ENCODE measurements at places on chromosomes 16 and 17. TPM values are rescaled to one million over a fixed set of nuclear protein-coding genes. Genes with fewer than 3 reads are reported as not detected.

Gene KRT36
- not detected for total RNA-seq

Gene CMTM2
- total RNA-seq: not detected

Gene CLDN7
- 0.77 TPM for total RNA-seq

Gene AP2B1
- total RNA-seq: 183 TPM

- DNase-seq: no peak
Measured at GRCh38 chr16:75575958-75576357, 9.8 kb downstream of the GABARAPL2 start.

DNA sequence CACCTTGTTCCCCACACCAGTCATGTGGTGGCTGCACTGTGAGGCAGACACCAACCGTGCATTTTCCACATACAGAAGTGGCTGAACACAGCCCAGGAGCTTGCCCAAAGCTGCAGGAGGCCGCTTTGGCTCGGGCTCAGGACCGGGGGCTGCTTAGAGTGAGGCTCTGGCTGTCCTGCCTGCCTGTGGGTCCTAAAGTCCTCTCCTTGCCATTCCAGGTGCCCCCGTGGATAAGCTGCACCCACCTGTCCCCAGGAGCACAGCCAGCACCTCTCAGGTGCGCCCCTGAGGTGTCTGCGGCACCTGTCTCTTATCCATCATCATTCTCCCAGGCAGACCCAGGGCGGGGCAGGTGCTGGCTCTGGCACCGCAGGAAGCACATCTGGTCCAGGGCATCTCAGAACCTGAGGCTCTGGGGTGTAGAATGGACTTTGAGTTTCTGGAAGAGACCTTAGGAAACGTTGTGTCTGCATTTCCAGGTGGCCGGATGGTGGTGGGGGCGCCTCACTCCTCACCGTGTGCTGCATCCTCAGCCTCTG is 180.5 kb upstream of the ZNF469 start:
- DNase-seq: no peak

DNA sequence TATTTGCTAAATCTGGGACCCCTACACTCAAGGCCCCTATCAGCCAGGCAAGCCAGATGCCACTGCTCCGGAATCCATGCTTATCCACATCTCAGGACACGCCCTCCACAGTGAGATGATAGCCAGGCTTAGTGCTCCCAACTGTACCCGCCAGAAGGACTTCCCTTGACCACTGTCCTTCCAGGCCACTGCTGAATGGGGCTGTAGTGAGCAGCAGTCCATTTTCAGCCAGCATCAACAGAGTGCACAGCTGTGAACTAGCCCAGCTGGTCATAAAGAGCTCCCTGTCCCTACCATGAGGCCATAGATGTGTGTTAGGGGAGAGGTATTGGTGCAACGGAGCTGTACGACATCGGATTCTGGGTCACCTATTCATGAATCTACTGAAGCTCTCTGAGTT is 13.0 kb upstream of the MED9 start:
- no peak for DNase-seq

- DNase-seq: no peak
Measured at GRCh38 chr17:81427173-81428120, 32.2 kb downstream of the BAHCC1 start.

- DNase-seq: peak; percentile 27
Measured at GRCh38 chr17:78839762-78840529, 668 bp downstream of the USP36 start.

DNA sequence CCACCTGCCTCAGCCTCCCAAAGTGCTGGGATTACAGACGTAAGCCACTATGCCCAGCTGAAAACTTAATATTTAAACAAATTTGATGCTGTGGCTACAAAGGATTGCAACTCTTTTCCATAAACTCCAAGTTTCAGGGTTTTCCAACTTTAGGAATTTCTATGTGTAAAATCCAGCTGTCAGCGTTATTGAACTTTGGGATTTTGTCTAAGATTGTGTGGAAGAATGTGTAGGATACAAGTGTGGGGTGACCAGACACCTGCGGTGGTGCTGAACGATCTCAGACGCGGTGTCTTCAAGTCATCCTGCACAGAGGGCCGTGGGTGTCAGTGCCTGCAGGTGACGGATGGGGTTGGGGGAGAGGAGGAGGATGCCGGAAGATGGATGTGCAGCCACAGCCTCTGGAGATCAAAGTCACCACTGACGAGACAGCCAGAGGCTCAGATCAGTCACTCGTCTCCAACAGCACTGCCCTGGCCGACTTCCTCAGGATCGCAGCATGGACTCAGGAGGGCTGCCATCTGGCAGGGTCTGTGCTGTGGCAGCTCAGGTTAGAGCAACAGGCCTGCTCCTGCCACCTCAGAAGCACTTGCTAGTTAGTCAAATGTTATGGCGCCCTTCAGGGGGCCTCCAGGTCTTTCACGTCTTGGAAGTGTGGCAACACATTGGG is 13.0 kb downstream of the ACSF3 start:
- DNase-seq: no peak

- DNase-seq: peak; percentile 56
Measured at GRCh38 chr16:53465606-53466280, 31.5 kb downstream of the RBL2 start.

DNA sequence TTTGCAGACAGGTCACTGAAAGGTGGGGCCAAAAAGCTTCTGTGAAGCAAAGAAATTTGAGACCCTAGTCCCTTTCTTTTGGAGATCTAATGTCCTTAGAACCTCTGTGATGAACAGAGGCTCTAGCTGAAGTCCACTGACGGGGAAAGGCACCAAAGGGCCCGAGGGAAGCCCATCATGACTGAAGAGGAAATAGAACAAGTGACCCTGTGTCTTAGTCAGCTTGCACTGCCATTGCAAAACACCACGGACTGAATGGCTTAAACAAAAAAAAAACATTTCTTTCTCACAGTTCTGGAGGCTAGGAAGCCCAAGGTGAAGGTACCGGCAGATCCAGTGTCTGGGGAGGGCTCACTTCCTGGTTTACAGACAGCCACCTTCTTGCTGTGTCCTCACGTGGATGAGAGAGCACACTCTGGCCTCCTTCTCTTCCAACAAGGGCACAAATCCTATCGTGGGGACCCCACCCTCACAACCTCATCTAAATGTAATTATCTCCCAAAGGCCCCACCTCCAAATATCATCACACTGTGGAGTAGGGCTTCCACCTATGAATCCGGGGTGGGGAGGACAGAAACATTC is 24.3 kb upstream of the ASGR2 start:
- no peak for DNase-seq

DNA sequence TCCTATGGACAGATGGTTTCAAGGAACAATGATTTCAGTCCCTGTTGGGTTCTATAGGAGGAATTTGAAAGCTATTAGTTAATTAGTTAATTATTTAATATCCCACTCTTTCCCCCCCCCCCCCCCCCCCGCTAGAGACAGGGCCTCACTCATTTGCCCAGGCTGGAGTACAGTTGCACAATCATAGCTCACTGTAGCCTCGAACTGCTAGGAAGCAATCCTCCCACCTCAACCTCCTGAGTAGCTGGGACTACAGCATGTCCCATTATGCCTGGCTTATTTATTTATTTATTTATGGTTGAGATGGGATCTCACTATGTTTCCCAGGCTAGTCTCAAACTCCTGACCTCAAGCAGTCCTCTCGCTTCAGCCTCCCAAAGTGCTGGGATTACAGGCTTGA is 15.0 kb upstream of the TAT start:
- DNase-seq: no peak

DNA sequence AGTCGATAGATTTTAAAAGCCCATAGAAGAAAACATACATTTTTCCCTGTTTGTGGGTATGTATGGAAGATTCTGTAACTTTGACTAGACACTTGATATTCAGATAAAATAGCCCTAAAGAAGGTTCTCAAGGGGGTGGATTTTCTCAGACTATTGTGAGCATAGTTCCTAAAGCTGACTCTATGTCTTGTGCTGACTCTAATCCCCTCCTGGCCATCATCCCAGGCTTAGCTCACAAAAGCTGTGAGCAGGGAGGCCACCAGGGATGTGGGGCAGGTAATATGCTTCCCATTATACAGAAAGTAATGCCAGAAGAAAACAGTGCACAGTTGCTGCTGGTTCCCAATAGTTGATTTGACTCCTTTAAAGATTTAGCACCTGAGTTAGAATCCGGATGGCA is 32.0 kb downstream of the CDH13 start:
- DNase-seq: no peak

DNA sequence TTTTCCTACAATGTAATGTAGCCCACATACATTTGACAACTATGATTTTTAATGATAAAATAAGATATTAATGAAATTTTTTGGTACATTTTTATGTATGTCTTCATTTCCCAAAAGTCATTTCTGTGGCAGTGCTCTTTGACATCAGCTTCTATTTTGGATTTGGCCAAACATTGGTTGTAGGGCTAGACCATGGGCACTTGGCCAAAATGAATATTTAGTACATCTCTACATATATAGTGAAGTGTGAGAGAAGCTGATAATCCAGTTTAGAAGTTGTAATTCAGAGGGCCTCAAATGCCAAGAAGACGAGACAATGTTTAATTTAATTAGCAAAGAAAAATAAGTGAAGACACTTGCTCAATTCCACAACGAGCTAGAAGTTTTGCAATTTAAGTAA is 724.9 kb upstream of the SOX9 start:
- DNase-seq: no peak

- no peak for DNase-seq
Measured at GRCh38 chr17:21100636-21101035, 26.1 kb upstream of the DHRS7B start.

GRCh38 chr16:71707199-71707598 is 17.3 kb downstream of the PHLPP2 start:
- no peak for DNase-seq

DNA sequence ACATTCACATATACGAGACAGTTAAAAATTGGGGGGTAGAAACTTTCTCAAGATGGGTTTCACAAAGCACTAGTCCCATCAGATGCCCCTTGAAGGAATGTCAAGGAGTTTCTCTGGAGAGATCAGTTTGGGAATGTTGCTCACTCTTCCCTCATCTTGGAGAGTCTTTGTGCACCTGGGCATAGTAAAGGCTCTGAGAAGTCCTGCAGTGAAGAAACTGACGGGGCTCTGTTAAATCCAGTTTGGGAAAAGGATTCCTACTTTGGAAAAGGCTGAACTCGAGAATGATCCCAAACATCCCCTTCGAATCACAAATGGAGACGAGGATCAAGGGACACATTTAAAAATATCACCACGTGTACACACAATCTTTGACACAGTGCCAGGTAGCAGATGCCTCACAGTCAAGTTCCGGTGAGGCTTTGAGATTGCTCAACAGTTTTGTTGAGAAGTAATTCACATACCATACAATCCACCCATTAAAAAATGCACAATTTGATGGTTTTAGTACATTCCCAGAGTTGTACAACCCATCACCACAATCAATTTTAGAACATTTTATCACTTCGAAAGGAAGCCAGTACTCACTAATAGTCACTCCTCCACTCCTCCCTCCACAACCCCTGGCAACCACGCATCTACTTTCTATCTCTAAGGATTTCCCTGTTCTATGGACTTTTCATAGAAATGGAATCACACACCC is 203.4 kb upstream of the FOXF1 start:
- DNase-seq: peak; percentile 56

- DNase-seq: no peak
Measured at GRCh38 chr16:12318661-12319427, 342.3 kb downstream of the SNX29 start.

- no peak for DNase-seq
Measured at GRCh38 chr16:58485184-58485887, 14.6 kb upstream of the NDRG4 start.

- no peak for DNase-seq
Measured at GRCh38 chr17:38672788-38673706, 1.7 kb downstream of the EPOP start.

DNA sequence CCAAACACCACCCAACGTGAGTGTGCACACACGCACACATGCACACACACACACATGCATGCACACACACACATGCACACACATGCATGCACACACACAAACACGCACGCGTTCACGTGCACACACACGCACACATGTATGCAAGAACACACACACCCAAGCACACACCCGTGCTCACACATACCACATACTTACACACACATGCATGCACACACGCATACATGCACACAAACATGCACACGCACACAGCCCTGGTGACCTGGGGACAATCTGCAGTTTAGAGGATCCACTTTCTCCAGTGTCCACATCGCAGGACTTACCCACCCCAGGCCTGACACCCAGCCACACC is 6.2 kb downstream of the USH1G start:
- no peak for DNase-seq

DNA sequence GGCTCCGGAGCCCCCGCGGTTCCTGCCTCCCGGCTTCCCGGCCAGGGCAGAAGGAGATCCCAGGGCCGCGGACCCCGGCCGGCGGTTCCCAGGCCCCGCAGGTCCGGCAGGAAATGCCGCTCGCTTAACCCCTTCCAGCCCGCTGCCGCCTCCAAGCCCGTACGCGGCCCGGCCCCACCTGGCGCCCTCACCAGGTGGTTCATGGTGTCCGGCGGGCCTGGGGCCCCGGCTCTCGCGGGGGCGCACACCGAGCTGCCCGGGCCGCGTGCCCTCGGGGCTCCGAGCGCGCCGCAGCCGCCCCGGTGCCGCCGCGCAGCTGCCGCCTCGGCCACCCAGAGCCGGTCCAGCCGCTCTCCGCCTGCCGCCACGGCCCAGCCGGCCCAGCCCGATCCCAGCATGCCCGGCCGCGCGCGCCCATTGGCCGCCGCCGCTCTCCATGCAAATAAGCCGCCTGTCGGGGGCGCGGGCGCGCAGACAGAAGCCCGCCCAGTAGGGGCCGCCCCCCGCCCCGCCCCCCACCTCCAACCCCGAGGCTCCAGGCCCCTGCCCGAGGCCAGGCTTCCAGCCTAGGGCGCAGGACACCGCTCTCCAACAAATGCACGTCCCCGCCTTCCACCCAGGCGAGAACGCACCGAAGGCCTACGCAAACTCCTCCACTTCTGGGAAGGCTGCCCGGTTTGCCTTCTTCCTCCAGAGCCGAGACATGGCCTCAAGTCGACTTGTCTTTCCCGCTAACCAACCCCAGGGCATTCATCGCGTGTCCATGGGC is at the start of gene BCAR1:
BCAR1 (minus strand) TSS at position 345 of the 769 bp plus-strand sequence; CDS start at position 203, 142 bp downstream.
- DNase-seq: peak; percentile 88

GRCh38 chr17:17205368-17206123 is 587 bp downstream of the PLD6 start:
- DNase-seq: peak; percentile 47

DNA sequence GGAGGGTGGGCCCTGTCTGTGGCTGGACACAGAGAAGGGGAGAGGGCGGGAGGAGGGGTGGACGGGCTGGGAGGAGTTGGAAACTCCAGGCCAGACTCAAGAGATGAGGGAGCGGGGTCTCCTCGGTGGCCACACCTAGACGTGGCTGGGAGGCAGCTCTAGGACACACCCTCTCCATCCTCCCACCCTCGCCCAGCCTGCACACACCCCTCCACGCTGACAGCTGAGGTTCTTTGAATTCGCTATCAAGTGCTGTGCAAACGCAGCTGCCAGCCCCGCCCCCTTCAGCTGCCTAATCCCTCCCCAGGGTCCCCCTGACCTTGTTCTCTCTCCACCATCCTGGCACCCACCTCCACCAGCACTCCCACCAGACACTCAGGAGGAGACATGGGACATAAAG is 48.7 kb downstream of the DNAH17 start:
- no peak for DNase-seq

DNA sequence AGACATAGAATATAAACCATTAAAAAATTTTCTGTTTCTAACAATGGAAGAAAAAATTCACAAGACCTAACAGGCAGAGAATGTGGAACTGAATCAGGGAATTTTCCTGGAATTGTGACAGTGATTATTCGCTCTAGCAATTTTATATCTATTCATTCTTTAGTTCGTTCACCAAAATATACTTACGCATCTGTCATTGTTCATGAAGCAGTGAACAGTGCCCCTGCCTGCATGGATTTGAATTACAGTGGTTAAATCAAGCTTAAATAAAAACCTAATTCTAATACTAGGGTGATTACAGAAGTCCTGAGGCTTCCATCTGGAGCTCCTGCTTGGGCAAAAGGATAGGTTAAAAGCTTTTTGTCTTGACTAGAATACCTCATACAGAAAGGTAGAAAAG is 48.6 kb downstream of the ABCA8 start:
- no peak for DNase-seq
